ENCODE measurements at places on chromosomes 16 and 17.

GRCh38 chr16:57675741-57676551, 7.8 kb downstream of the ADGRG3 start:
- DNase-seq = no peak

GRCh38 chr16:54977211-54977610, 46.5 kb downstream of the IRX5 start:
- no peak for DNase-seq

DNA sequence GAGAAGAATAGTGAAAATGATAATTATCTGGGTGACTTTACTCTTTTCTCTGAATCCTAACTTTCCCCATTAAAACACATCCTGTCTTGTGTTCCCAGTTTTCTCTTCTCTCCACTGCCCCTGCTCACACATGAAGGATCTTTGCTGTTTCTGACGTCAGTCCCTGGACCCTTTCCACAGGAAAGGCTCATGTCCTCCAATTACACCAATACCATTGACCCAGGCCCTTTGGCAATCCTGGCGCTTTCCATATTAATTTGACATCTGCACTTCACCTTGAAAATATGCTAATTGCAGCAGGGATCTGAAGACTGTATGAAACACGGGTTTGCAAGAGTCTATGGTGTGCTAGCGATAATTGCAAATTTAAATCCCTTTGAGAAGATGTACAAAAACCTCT, 170.2 kb upstream of the GOT2 start:
- DNase-seq = no peak

DNA sequence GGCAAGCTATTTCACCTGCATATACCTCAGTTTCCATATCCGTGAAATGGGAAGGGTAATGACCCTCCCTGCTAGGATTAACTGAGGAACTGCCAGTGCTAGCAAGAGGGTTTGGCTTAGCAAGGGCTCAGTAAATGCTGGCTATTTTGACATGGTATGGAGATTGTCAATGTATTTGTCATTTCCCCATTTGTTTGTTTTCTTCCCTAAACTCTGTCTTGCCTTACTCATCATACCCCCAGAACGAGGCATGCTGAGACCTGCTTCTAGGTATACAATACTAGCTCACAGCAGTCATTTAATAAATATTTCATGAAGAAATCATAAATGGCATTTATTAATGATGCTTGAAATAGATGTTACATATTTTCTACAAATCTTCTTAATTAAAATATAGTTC, 124.0 kb downstream of the DYNLRB2 start:
- DNase-seq = no peak

- DNase-seq = no peak
Measured at GRCh38 chr16:30786115-30786935, 680 bp downstream of the ZNF629 start.

- no peak for DNase-seq
Measured at GRCh38 chr16:68719993-68720489, 17.1 kb upstream of the CDH1 start.

DNA sequence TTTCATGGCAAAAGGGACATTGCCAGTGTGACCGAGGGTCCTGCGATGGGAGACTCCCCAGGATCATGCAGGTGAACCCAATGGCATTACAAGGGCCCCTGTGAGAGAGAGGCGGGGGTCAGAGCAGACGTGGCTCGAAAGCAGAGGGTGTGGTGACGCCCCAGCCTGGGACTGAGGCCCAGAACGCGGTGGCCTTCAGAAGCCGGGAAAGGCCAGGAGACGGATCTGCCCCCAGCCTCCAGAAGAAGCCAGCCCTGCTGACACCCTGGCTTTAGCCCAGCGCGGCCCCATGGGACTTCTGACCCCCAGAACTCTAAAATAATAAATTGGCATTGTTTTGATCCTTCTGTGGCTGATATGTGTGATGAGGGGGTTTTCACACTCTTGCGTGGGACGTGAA, 17.4 kb upstream of the ENPP7 start:
- DNase-seq = no peak

GRCh38 chr16:69893106-69893505, 58.0 kb upstream of the CLEC18A start:
- no peak for DNase-seq

- DNase-seq = peak; percentile 86
Measured at GRCh38 chr16:84507011-84507982, 2.8 kb upstream of the MEAK7 start.

GRCh38 chr17:62187681-62188080, 122.6 kb upstream of the MED13 start:
- no peak for DNase-seq

- DNase-seq = no peak
Measured at GRCh38 chr17:74134991-74135390, 68.5 kb upstream of the RPL38 start.

GRCh38 chr17:35510052-35510451, 27.4 kb downstream of the SLFN12L start:
- DNase-seq = no peak

DNA sequence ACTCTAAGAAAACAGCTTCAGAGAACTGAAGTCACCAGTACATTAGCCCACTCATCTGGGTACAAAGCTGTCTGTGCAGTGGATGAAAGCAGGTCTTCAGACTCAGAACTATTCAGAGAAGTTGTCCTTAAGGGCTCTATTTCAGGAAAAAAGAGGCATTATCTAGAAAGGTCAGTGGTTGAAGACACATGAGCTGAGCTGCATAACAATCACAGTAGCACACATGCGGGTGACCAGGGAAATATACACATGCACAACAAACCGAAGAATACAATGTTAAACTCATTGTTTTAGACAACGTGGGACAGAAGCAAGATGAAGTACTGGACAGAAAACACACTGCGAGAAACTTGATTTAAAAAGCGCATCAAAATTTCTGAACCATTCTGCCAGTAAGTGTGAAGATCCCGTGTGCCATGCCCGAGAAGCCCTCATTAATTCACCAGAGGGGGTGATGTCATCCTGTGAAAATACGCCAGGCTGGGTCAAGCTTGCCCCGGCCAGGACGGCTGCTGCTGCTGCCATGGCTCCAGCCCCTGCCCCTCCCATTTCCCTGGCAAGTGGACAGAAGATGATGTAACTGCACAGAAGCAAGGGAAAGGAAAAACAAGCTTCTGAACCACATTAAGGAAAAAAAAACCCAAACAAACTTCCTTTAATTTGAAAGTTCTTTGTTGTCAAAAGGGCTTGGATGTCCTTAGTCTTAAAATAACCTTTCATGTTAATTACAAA, 10.1 kb downstream of the DYNC1LI2 start:
- DNase-seq = no peak

GRCh38 chr16:66525396-66526180, 24.3 kb downstream of the TK2 start:
- no peak for DNase-seq

- DNase-seq = no peak
Measured at GRCh38 chr16:69443927-69444631, 19.7 kb downstream of the CYB5B start.

- peak; percentile 64 for DNase-seq
Measured at GRCh38 chr16:70738083-70738977, 52.5 kb upstream of the MTSS2 start.

DNA sequence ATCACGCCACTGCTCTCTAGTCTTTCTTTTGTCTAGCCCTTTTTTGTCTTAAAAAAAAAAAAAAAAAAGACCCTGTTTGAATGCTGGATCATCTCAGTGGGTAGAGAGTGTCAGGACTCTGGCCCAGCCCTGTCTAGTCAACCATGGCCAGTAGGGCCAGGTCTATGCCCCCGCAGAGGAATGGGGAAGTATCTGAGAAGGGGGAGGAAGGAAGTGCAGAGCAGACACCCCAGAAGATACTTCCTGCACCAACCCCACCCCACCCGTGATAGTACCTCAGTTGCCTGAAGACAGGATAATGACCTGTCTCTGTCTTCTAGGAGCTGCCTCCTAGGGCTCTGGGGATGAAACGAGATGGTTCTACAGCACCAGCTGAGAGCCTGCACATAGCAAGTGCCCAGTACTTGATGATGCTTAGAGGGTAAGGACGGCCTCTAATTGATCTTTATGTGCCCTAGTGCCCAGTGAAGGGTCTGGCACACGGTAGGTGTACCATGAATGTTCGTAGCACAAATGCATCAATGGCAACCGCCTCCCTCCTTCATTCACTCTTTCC, 55.4 kb downstream of the ABAT start:
- no peak for DNase-seq

DNA sequence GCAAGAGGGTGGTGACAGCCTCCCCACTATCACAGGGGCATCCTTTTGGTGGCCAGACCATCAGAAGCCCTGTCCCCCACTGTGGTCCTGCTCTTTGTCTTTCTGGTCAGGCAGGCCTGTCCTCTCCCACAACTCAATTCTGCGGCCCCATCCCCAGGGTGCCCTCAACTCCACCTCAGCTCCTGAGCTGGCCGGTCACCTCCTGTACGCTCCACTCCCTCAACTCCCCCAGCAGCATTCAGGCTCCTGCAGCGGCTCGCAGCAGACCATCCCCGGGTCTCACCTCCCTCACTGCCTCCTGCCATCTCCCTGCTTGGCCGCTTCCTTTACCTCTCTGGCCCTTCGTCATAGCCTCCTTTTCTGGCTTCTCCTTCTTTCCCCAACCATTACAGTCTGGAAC, 43.4 kb upstream of the MTSS2 start:
- no peak for DNase-seq

DNA sequence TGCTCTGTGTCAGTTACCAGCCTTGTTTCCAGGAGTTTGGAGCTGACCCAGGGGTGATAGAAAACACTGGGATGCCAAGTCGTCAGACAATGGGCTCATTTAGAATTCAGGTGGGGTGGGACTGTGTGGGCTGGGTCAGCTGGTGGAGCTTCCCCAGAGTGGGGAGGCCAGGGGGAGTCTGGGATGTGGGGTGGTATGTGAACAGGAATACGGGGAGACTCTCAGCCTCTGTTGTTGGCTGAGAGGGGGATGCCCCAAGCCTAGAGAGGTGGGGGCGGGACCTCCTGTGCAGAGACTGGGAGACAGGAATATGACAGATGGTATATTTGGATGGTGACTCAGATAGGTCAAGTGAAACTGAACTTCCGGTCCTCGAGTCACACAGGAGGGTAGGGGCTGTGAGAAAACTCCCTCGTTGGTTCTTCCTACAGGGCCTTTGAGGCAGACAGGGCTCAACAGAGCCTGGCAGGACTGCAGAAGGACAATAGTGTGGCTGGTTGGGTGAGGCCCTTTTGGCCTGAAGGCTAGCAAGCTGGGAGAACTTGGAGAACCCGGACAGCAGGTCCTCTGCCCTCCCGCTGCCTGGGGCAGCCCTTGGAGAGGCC, 23.7 kb downstream of the CDH1 start:
- no peak for DNase-seq

DNA sequence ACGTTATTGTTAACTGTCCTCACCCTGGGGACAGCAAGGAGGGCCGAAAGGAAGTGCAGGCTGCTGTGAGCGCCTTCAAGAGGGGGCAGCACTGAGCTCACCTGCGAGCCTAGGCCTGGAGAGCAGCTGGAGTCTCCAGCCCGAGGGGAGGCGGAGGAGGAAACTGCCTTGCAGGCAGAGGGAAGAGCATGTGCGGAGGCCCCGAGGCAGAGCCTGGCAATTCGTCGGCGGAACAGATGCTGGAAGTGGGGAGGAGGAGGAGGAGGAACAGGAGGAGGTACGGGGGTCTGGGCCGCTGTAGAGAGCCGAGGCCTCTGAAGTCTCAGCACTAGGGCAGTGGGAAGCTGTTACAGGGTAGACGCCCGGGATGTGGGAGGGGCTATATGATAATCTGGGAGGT, 49.6 kb upstream of the PLCG2 start:
- DNase-seq = peak; percentile 80

- DNase-seq = peak; percentile 80
Measured at GRCh38 chr17:63442549-63443035, 3.5 kb downstream of the CYB561 start.

GRCh38 chr17:16917671-16918394, 54.1 kb downstream of the TNFRSF13B start:
- DNase-seq = peak; percentile 32

DNA sequence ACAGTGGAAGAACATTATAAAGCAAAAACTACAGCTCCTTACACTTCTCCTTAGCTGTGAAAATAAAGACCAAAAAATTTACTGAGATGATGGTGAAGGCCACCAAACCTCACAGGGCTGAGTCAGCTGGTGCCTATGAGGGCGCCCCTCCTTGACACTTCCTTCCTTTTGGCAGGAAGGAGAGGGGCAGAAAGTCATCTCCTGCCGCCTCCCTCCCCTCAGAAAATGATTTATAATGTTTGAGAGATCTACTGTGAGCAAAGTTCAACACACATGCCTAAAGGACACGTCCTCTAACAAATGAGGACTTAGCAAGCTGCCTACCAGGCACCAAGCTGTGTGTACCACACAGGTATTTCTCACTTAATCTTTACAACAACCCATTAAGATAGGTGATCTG, 245.7 kb downstream of the PRKCA start:
- DNase-seq = no peak

- no peak for DNase-seq
Measured at GRCh38 chr16:12208341-12209035, 232.0 kb downstream of the SNX29 start.

DNA sequence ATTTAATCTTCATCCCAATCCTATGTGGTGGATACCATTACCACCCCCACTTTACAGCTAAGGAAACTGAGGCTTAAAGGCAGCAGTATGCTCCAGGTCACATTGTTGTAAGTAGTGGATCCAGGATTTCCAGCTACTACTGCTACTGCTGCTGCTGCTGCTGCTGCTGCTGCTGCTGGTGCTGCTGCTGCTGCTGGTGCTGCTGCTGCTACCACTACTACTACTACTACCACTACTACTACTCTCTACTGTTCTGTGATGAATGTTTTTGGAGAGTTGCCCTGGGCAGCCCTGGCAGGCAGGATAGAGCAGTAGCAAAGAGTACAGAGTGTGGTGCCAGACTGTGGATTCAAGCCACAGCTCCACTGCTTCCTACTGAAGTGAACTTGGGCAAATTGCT, 49.3 kb upstream of the SLC12A3 start:
- no peak for DNase-seq

DNA sequence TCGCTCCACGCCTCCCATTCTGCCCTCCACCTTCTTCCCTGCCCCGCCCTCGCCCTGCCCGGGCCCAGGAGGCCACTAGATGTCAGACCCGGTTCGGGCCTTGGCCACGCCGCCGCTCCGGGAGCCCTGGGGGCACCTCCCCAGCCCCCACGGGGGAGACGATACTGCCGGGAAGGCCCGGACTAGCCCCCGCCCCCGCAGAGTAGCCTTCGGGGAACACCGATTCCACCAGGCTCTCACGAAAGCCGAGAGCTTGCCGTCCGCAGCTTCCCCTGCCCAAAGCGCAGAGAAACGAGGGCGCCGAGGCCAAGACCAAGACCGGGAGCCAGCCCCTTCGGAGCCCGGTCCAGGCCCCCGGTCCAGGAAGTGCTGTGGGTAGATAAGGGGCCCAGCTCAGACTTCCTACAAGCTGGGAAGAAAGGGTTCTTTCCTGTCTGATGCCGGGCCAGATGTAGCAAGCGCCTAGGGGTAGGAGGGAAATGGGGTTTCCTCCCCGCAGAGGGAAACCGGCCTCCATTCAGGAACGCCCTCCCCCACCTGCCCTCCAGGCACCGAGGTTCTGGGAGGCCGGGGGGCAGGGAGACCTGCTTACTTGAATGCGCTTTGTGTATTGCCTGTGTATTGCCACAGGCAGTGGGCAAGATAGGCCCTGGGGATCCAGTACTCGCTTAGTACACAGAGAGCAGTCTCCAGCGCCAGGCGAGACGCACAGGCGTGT, 806 bp upstream of the CYB561 start:
- no peak for DNase-seq

GRCh38 chr17:55629995-55630394, 92.7 kb downstream of the TMEM100 start:
- DNase-seq = no peak

- no peak for DNase-seq
Measured at GRCh38 chr16:57381791-57382534, 9.7 kb downstream of the CX3CL1 start.
